Activated gamma-delta T cell treated with anti-CD3 and anti-CD28 coated beads, Interleukin-2, amount 50 U/mL, for 16 hours (primary cell): ENCODE measurements at places on chromosomes 11 and 22.

DNA sequence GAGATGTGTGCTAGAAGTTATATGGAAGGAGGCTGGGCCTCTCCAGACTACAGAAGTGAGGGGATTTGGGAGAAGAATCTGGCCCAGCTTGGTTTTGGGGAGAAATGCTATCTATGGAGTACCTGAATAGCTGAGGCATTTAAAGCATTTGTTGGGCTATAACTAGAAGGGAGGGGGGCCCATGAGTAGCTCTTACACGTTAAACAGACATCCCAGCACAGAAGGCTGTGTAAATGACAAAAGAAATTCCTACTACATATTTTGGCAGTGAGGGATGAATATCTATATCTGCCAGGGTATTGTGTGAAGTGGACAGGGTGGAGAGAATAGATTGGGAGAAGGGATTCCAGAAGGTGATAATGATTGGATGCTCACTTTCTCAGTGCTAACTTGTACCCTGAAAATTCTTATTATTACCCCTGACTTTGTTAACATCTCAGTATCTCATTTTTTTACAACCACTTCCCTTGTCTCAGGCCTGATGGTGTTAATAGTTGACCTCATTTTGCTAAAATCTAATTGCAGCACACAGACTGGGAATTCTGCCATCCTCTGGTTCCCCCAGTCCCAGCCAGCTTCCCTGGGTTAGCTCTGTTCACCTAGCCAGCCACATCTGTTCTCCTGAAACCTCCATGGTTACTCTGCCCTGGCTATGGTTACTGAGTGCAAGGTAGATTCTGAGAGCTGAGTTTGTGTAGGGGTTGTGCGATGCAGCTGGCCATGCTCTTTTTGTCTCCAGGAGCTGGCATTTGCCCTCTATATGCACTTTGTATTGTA, 28.8 kb upstream of the RRM1 start:
- no peak for DNase-seq

GRCh38 chr22:19059481-19060278, 62.5 kb downstream of the DGCR2 start:
- DNase-seq: no peak

- DNase-seq: no peak
Measured at GRCh38 chr22:30223303-30223702, 23.3 kb downstream of the LIF start.

DNA sequence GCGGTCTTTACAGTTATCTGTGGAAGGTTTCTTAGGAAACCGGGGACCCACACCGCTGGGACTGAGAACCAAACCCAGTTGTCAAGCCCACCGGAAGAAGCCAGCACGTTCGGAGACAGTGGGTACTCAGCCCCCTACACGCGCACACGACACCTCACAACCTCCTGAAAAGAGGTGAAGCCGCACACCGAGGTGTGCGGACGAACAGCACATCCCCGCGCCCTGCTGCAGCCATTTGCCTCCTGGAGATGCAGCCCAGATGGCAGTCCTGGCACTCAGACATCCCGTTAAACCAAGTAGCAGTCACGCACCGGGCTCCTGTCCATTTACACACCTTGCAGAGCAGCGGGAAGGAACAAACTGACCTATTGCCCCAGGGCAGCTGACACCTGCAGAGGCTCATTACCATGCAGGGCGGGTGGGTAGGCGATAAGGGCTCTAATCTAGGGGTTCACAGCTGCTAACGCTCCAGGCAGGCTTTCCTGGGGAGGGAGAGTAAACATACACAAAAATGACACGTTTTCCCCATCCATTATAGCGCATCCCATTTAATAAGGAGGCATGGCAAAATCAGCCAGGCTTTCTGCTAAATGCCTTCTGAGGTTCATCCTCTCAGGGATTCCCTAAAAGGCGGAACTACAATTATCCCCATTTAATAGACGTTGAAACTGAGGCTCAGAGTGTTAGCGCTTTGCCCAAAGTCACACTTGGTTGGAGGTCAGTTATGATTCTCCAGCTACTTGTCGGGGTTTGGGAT, 864 bp upstream of the EHBP1L1 start:
- no peak for DNase-seq

GRCh38 chr11:36557991-36558390, 9.8 kb upstream of the RAG1 start:
- no peak for DNase-seq

- DNase-seq: no peak
Measured at GRCh38 chr22:19526702-19527111, 2.5 kb upstream of the CLDN5 start.

DNA sequence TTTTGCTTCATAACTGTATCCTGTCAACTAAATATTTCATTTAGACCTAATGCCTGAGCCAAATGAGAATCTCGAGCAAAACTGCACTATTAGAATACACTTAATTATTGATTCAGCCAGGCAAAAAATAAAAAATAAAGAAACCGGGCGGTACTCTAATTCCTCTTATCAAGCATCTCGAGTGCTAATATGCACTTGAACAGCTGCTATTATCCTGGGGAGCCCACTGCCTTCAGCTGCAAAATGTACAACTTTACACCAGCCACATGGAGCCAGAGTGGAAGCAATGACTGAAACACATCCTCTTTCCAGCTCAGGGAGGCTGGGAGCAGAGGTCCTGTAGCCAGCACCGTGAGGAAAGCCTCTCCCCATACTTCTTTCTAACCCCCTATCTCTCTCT, 390.0 kb upstream of the CADM1 start:
- no peak for DNase-seq

DNA sequence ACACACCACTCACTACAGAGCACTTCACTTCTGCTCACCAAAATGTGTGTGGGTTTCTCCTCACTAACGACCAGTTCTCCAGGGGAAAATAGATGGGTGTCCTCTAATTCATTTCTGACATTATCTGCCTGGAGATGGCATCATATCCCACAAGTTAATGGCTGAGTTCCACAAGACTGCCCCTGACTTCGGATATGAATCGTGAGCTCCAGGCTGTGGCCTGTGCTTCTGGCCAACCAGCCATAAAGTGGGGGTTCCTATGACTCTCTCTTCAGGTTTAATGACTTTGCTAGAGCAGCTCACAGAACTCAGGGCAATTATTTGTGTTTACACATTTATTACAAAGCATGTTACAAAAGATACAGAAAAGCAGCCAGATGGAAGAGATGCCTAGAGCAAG, 113.0 kb upstream of the SYT13 start:
- no peak for DNase-seq

DNA sequence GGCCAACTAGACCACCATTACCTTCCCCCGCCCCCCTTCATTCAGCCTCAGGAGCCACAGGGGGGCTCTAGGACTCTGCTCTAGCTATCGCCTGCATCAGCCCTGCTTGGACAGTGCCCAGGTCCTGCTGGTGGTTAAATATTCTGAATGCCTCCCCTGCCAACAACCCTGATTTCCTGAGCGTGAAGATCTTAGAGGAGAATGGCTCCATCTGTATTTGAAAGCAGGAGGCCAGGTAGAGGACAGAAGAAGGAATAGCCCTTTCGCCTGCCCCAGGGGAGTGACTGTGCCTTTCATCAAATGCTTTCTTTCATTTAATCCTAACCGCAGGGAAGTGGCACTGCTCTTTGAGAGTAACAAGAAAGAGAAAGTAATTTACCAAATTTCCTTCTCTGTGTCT, 69.2 kb downstream of the ISX start:
- no peak for DNase-seq

GRCh38 chr11:95641495-95641894, 148.1 kb downstream of the FAM76B start:
- no peak for DNase-seq

GRCh38 chr11:41121600-41121999, 337.9 kb downstream of the LRRC4C start:
- no peak for DNase-seq

DNA sequence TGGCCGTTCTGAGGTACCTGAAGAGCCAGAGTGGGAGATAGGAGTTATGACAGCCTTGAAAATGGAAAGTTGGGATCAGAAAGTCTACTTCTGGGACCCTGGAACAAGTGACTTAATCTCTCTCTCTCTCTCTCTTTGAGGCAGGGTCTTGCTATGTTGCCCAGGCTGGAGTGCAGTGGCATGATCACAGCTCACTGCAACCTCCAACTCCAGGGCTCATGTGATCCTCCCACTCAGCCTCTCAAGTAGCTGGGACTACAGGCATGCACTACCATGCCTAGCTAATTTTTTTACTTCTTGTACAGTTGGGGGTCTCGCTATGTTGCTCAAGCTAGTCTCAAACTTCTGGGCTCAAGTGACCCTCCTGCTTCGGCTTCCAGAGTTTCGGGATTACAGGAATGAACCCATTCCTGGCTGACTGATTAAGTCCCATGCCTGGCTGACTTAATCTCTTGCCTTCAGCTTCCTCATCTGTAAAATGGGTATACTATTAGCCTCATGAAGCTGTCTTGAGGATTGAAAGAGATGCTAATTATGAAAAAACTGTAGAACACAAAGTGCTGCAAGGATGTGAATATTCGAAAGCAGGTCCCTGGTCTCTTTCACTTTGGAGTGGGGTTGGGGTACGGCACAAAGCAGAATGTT, 87.7 kb downstream of the UBASH3B start:
- DNase-seq: no peak

- no peak for DNase-seq
Measured at GRCh38 chr22:42862045-42862734, 5.1 kb upstream of the ARFGAP3 start.

DNA sequence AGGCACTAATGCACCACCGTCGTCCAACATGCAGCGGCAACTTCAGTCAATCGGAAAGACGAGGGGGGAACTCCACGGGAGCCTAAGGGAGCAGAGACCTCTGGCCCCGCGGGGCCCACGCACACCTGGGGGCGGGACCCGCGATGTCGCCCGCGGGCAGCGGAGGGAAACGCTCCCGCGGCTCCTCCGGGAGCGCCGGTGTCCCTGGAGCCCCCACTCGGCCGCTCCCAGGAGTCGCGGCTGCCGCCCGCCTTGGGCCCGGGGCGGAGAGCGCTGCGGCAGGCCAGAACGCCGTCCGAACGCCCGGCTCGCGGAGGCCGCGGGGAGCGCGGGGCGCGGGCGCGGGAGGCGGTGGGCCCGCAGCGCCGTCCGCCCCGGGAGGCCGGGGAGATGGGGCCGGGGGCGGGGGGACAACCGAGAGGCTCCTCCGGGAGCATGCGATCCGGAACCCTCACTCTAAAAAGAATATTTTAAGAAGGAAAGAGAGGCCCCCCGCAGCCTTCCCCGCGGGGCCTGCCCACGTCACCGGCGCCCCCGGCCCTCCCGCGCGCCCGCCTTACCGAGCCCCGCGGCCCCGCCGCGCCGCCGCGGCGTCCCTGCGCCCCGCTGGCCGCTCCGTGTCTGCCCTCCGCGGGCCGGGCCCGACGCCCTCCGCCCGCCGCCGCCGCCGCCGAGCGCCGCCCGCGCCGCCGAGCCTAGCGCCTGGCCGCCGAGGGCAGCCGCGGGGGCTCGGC, 86.6 kb upstream of the ARHGAP32 start:
- DNase-seq: no peak

DNA sequence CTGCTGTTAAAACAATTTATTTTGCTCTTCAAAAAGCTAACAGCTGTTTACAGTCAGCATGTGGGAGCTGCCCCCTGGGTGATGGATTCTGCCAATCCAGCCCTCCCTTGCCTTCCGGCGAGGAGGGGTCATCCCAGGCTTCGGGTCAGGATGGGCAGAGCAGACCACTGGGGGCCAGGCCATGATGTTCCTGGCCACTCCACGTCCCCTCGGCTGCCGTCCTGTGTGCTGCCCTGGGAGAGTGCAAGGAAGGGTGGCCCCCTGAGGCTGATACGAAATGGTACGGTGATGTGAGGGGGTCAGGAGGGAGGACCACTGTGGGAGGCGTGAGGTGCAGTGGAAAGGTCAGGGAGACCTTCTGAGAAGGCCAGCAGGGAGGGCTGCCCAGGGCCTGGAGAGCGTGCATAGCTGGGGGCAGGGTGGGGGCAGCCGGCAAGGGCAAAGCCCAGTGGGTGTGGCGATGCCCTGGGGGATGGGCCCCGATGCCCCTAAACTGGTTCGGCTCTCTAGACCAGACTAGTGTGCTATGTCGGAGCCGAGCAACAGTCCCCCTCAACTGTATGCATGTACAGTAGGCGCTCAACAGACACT, 41.3 kb downstream of the RTN4R start:
- no peak for DNase-seq

DNA sequence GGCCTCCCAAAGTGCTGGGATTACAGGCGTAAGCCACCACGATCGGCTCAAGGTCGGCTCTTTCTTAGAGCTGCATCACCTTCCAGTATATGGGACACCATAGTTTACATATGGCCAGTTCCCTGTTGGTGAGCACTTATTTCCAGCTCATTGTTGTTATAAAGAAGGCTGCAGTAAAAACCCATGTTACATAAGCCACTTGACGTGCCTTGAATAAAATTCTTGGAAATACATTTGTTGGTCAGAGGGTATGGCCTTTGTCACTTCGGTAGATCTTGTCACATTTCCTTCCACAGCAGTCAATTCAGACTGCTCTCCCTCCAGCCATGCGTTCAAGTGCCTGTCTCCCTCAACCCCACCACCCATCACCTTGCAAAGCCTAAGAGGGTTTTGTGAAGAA, 92.9 kb downstream of the PRR5L start:
- DNase-seq: no peak

DNA sequence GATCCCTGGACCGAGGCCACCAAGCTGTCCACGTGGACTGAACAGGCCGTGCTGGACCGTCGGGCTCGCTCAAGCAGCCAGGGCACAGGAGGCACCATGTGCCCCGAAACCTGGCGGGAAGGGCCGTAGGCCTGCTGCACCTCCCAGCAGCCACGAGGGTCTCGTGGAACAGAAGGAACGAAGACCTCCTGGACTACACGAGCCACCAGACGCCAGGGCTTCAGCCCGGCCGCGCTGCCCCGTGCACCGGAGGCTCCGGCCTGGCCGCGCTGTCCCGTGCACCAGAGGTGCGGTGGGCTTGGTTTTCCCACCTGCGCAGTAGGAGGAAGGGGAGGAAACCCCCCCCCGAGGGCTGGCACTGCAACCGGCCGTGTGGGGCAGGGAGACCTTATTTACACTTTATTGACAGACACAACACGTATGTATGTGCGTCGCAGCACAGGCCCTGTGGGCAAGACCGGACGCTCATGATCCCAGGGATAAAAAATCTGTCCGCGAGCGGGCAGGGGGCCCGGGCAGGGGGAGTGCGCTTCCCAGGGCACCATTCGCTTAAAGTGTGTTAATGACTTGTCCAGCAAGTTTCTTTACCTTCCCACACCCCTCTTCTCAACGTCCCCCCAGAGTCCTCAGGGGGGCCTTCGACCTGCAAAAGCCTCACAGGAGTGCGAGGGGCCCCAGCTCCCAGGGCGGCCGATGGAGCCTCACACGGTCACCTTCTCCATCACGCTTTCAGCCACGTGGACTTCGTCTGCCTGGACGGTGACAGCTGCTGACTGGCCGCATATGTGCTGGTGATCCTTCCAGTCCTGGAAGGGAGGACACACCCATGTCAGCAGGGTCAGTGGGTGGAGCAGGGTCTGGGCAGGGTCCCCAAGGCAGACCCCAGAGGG, 7.0 kb downstream of the DRD4 start:
- DNase-seq: no peak

- no peak for DNase-seq
Measured at GRCh38 chr11:78825591-78826020, 250.9 kb upstream of the NARS2 start.
